ENCODE measurements at places on chromosomes 11 and 22.

- no peak overlapping the region for H3K4me3 ChIP-seq
- peaks cover 9% of the 10 kb centered on the region for H3K27me3 ChIP-seq
- H3K4me1 ChIP-seq: peaks cover 4% of the 10 kb centered on the region
Measured at GRCh38 chr11:32172848-32173834, 82.3 kb downstream of the RCN1 start.

GRCh38 chr22:47162865-47163264, 400.4 kb downstream of the TBC1D22A start:
- no peak overlapping the region for H3K4me3 ChIP-seq
- DNase-seq: no peak
- no peaks in the 10 kb centered on the region for H3K4me1 ChIP-seq
- no peaks in the 10 kb centered on the region for H3K27me3 ChIP-seq
- no peak overlapping the region for H3K27ac ChIP-seq
- H3K36me3 ChIP-seq: no peaks in the 10 kb centered on the region

- H3K4me3 ChIP-seq: peak overlapping the region; percentile 75
- H3K27me3 ChIP-seq: no peaks in the 10 kb centered on the region
- peak overlapping the region; percentile 97 for H3K27ac ChIP-seq
- peaks cover 10% of the 10 kb centered on the region for H3K36me3 ChIP-seq
- DNase-seq: peak; percentile 93
- no peaks in the 10 kb centered on the region for H3K4me1 ChIP-seq
Measured at GRCh38 chr11:69638941-69639681, 1.8 kb upstream of the CCND1 start.

- H3K4me3 ChIP-seq: no peak overlapping the region
- no peaks in the 10 kb centered on the region for H3K4me1 ChIP-seq
- H3K27me3 ChIP-seq: no peaks in the 10 kb centered on the region
- H3K27ac ChIP-seq: no peak overlapping the region
- no peak for DNase-seq
- no peaks in the 10 kb centered on the region for H3K36me3 ChIP-seq
Measured at GRCh38 chr11:89521294-89521693, 30.1 kb upstream of the NOX4 start.

- no peak for DNase-seq
- no peak overlapping the region for H3K27ac ChIP-seq
- no peaks in the 10 kb centered on the region for H3K27me3 ChIP-seq
- H3K36me3 ChIP-seq: peaks cover 60% of the 10 kb centered on the region
- no peak overlapping the region for H3K4me3 ChIP-seq
Measured at GRCh38 chr11:134202661-134203060, 21.1 kb downstream of the NCAPD3 start.
